ENCODE measurements at places on chromosomes 6 and 20. TPM values are rescaled to one million over a fixed set of nuclear protein-coding genes. Genes with fewer than 3 reads are reported as not detected.

DNA sequence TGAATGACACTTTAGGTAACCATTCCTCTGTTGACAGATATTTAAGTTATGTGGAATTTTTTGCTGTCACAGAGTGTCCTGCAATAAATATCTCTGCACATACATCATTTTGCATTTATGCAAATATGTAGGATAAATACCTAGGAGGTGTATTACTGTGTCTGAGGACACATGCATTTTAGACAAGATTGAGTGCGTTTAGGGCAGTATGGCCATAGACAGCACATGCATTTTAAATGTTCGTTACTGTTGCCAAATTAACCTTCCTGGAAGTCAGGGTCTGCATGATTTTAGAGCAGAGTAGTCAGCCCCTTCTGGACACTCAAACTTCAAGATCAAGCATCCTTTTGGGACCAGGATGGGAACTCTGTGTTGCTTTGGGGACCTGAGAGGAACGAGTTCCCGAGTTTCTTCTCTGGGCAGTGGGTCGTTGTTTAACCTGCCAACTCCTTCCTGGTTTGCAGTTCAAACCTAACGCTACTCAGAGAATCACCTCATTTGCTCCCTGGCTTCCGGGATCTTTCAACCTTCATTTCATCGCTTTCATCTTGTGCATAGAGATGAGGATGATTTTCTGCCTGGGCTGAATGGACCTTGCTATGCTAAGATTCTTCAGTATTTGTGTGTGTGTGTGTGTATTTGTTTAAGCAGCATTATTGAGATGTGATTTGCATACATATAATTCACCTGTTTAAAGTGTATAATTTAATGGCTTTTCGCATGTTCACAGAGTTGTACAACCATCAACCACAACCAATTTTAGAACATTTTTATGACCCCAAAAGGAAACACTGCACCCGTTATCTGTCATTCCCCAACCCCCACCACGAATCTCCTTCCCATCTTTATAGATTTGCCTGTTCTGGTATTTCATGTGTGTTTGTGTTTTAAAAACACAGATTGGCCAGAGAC, 9.8 kb downstream of the BCAS4 start:
- DNase-seq: no peak

- no peak for DNase-seq
Observed at GRCh38 chr6:57224769-57225515, 2.8 kb upstream of the RAB23 start.

DNA sequence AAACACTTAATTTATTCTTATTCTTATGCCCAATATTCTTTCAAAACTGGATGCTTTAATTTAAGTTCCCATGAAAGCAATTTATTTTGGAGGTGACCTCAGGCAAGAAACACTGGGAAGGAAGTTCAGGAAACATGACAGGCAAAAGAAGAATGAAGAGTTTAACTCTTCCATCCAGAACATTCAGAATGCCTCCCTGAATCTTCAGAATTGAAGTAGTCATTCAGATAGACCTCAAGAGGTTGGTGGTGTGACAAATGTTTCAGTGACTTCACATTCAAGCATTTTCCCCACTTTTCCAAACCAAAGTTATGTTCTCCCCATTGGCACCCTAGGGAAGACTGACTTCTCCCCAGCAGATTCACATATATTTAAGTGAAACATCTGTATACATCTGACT, 110.5 kb downstream of the HAO1 start:
- no peak for DNase-seq

The RALY gene
- 147 TPM for total RNA-seq

The ANKRD6 gene
- 2.2 TPM for total RNA-seq

The ZNF512B gene
- 11.8 TPM for total RNA-seq

DNA sequence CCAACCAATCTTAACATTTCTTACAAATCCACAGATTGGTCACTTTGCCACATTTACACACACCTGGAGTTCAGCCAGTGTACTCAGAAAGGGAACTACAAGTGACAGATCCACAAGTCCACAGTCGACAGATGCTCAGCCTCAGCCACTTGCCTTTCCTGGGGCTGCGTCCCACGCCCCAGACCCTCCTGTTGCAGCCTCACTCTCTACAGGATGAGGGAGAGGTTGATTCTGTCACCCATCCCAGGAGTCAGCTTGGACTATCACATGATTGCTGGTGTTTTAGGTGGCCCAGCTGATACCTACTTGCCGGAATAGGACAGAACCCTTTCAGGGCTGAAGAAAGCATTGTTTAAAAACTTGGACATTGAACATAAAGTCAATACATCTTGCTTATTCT, 108.8 kb downstream of the FAM120B start:
- DNase-seq: no peak

GRCh38 chr20:50083034-50083433, 29.9 kb downstream of the UBE2V1 start:
- DNase-seq: no peak

The SPAG4 gene
- 8.0 TPM for total RNA-seq

DNA sequence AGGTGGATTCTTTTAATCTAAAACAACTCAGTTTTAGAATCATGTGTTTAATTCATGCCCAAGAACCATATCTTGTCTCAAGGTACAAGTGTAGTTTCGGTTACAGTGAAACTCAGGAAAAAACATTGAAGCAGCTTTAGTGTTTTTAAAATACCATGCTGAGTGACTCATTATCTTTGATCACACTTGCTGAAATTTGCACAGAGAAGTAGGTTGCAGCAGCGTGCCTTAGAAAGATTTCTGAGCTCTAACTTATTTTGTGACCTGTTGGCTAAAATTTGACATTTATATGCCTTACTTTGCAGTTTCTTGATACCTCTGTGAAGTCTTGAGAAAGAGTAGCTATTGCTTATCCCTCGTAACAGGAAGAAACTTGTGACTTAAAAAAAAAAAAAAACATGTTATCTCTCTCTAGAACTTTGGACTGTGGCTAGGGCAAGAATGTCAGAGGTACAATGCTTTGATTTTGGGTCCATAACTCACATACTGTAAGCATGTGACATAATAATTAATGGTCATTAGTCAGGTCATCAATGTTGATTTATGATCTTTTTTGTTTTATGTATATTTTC, 34.5 kb upstream of the FUCA2 start:
- no peak for DNase-seq
